Islet precursor cell (in vitro differentiated cells): ENCODE measurements at places on chromosomes 3 and 15.
A peak's percentile ranks its signal among the peaks of the same experiment; 100 is the strongest.

- DNase-seq, result peak; percentile 89
These were observed 6.1 kb downstream of the PLCB2 start for GRCh38 chr15:40301467-40302179.

DNA sequence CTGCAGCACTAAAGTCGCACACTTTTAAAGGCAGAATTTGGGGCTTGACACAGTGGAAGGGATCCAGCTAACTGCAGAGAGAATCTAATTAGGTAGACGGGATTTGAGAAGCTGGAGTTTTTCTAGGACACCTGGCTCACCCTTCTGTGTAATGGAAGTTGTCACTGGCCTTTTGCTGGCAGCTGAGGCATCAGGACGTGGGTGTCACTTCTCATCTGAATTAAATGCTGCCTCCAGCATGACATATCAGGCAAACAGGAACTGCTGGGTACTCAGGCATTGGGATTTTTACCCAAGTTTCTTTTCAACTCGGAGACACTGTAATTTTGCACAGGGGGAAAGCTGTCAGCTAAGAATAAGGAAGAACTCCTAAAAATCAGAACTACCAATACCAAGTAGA lies 861.9 kb upstream of the ARPP21 start:
- no peak for DNase-seq

- no peak for DNase-seq
These were observed 24.9 kb downstream of the PRR23E start for GRCh38 chr3:127217596-127218453.

GRCh38 chr3:36484386-36484785 lies 104.1 kb downstream of the STAC start:
- no peak for DNase-seq

GRCh38 chr15:61198722-61199121 lies 30.4 kb downstream of the RORA start:
- DNase-seq, result no peak

DNA sequence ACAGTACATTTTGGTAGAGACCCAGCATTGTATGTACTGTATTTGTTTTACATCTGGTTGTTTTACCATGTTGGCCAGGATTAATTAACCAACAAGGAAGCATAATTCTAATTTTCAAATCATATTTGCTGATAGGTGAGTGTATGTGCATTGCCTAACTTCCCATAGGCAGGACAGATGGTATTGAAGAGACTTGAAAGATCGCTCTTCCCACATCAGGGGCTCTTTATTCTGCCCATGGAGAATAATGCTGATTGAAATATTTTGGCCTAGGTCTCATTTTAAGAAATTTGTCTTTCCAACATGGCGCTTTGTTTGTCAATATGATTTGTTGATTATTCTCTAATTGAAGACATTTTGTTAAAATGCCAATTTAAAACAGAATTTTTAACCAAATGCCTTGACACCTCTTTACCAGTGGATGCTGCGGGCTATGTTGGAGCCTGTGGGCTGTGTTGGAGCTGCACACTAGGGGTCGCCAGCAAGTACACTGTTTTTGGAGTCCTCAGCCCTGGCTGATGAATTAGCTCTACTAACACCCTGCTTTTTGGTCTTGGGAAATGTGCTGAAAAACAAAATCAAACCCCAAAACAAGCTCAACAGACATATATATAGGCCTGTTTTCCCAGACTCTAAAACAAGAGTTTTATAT lies 5.3 kb downstream of the P2RY12 start:
- peak; percentile 76 for DNase-seq

- DNase-seq, result peak; percentile 53
These were observed 255.0 kb upstream of the ROPN1 start for GRCh38 chr3:124246949-124247348.

DNA sequence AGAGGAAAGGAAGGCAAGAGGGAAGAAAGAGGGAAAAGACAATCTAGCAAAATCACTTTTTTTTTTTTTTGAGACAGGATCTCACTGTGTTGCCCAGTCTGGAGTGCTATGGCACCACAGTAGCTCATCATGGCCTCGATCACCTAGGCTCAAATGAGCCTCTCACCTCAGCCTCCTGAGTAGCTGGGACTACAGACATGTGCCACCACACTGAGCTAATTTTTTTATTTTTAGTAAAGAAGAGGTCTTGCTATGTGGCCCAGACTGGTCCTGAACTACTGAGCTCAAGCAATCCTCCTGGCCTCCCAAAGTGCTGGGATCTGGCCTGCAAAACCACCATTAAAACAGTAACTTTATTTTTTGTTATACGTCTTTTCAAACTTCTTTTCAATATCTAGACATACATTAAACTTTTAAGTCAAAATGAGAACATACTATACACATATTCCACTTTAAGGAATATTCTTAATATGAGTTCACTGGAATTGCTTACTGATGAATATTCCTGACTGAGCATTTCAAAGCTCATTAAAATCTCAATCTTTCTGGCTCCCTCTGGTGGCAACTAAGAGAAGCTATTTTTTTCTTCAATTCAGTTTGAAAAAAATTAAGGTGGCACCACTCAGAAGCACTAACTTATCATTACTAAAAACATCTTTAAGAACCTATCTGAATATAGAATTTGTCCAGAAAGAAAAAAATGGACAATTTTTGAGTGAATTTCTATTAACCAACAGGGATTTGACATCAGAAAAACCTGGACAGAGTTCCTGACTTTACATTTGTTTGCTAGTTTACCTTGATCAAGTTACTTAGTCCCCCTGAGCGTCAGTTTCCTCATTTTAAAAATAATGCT lies 40.9 kb downstream of the UACA start:
- no peak for DNase-seq

GRCh38 chr3:132395126-132395525 lies 22.2 kb upstream of the DNAJC13 start:
- DNase-seq, result no peak

GRCh38 chr3:15310491-15311370 lies 21.7 kb downstream of the SH3BP5 start:
- DNase-seq, result peak; percentile 97

- DNase-seq, result peak; percentile 71
These were observed 286.7 kb upstream of the TGFBR2 start for GRCh38 chr3:30319713-30320112.

- peak; percentile 61 for DNase-seq
These were observed 93.2 kb downstream of the TMEM212 start for GRCh38 chr3:171936191-171936841.

DNA sequence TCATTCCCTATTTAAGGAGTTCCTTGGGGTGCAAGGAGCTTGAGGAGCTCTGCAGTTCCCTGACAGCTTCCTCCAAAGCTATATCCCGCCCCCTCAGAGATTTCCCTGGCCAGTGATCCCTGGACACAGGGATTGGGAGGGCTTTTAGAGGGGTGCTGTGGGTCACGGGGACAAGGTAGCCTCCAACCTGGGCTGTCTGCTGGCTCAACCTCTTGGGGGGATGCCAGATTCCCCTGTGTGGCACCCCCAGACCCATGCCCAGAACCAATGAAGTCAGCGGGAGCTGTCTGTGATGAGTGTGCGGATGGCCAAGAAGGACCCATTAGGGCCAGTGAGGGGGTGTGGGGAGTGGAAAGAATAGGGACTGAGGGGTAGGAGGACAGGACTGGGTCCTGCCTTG lies 21.0 kb upstream of the ATP2B2 start:
- DNase-seq, result peak; percentile 32

DNA sequence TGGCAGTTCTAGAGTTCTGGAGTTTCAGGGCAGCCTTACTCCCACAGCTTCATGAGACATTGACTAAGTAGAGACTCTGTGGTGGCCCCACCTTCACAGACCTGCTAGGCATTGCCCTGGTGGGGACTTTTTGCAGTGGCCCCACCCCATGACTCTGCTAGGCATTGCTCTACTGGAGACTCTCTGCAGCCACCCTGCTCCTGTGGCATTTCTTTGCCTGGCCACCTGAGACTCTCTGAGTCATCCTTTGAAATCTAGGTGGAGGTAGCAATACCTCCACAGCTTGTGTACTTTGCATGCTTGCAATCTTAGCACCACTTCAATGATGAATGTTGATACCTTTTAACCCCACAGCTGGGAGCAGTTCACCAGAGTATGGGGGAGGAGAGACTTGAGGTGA lies 40.6 kb upstream of the DHX36 start:
- DNase-seq, result no peak

DNA sequence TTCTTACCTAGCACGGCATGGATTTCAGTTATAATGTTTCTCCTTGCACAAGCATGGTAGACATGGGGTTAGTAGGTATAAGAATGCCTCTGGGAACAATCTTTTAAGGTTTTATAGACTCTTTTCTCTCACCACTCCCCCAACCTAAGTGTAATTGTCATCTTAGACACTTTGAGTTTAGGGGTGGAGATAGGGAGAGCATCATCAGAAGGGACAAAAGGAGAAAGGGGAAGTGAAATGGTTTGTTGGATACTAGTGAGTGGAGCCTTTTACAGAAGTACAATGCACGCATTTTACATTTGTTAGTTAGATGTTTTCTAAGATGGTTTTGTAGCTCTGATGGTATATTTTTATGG lies 189.2 kb downstream of the TP63 start:
- no peak for DNase-seq

- DNase-seq, result no peak
These were observed 168.0 kb upstream of the STT3B start for GRCh38 chr3:31364711-31365110.

- peak; percentile 47 for DNase-seq
These were observed 219.0 kb upstream of the LINGO1 start for GRCh38 chr15:77851691-77852090.

- no peak for DNase-seq
These were observed 2.8 kb downstream of the SCAANT1 start for GRCh38 chr3:63909431-63909830.

DNA sequence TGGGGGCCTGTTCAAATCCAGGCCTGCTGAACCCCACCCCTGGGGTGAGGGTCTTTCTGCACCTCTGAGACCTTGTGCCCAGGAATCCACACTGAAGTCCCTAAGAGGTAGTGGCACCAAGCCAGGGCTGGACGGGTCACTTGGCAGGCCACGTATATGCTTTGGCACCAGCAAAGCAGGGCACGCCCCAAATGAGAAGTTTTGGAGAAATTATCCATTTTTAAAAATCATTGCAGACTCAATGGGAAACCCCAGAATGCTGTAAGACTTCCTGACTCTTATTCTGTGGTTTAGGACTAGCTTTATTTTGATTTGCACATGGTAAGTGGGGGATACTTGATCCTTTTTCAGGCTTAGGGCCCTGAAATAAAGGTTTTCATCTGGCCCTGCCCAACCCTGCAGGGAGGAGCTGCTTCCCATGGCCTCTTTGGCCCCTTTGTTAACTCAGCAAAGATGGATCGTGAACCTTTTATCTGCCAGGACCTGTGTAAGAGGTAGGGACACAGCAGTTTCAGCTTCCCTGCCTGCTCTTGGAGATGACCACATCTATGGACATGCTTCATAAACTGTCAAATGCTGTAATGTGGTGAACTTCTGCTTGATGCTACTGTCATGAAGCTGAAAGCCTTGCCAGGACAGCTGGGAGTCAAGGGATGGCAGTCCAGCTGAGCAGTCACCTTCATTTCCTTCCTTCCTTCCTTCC lies 88.0 kb downstream of the HMG20A start:
- DNase-seq, result no peak

- DNase-seq, result no peak
These were observed 241.5 kb downstream of the CLSTN2 start for GRCh38 chr3:140176526-140176925.

DNA sequence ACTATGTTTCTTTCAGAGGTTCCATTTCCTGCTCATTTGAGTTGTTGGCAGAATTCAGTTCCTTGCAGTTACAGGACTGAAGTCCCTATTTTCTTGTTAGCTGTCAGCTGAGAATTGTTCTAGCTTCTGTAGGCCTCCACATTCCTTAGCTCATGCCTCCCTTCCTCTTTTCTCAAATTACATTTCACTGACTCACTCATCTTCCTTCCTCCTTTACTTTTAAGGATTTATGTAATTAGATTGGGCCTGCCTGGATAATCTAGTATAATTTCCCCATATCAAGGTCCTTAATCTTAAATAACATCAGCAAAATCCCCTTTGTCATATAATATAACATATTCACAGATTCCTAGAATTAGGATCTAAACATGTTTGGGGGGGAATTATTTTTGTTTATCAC lies 40.6 kb upstream of the RBMS3 start:
- no peak for DNase-seq

DNA sequence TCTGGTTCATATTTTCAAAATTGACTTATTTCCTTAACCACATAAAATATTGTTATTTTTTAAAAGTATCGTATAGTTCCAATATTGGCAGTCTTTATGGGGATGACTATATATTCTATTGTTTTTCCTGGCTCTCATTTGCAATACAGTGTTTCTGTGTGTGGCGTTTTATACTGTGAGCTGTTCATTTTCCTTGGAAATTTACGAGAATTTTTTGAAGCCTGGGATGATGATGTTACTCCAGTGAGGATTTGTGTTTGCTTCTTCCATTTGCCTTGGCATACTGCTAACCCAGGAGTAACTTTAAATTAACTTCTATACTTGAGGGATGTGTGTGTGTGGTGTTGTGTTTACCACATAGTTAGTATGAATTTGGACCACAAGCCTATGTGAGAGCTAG lies 95.2 kb downstream of the NR1D2 start:
- DNase-seq, result no peak

- no peak for DNase-seq
These were observed 42.2 kb downstream of the MRAS start for GRCh38 chr3:138390582-138390932.

- DNase-seq, result no peak
These were observed 154.1 kb downstream of the EPHB1 start for GRCh38 chr3:134949150-134949549.

GRCh38 chr3:127886231-127886955 lies 28.6 kb upstream of the KBTBD12 start:
- no peak for DNase-seq

- no peak for DNase-seq
These were observed 55.6 kb upstream of the ICE2 start for GRCh38 chr15:60534546-60534945.
